Activated gamma-delta T cell treated with anti-CD3 and anti-CD28 coated beads, Interleukin-2, amount 50 U/mL, for 16 hours (primary cell): ENCODE measurements at places on chromosomes 6 and 20.

DNA sequence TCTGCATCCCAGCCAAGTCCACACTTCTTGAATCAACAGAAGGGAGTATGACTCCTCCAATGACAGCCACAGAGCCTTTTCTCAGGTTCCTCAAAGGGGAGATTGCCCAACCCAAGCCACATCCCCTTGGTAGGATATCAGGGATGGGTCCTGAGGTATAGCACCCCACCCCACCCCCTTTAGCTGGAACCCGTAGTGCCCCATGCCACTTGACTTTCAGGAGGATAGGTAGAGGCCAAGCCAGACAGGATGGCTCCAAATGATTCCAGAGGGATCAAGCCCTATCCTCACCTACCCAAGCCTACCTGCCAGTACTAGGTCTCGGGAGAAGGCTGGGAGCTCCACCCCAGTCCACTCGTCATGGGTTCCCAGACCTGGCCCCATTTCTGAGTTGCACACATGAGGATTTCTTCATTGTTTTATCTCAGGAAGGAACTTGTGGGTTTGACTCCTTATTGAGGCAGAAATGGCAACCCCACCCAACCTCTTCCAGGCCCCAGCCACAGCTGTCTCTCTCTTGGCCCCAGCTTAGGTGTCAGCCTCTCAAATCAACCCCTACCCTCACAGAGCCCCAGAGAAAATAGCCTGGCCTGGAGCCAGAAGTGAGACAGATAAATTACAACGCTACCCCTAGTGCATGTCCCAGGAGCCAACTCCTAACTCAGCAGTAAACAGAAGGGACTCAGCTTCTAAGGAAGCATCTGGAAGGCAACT is 3.6 kb downstream of the CCND3 start:
- peak; percentile 30 for DNase-seq

- DNase-seq: no peak
These were observed 87.0 kb downstream of the CD164 start for GRCh38 chr6:109295109-109295773.

- DNase-seq: no peak
These were observed 710 bp upstream of the ZNF343 start for GRCh38 chr20:2509468-2509781.

DNA sequence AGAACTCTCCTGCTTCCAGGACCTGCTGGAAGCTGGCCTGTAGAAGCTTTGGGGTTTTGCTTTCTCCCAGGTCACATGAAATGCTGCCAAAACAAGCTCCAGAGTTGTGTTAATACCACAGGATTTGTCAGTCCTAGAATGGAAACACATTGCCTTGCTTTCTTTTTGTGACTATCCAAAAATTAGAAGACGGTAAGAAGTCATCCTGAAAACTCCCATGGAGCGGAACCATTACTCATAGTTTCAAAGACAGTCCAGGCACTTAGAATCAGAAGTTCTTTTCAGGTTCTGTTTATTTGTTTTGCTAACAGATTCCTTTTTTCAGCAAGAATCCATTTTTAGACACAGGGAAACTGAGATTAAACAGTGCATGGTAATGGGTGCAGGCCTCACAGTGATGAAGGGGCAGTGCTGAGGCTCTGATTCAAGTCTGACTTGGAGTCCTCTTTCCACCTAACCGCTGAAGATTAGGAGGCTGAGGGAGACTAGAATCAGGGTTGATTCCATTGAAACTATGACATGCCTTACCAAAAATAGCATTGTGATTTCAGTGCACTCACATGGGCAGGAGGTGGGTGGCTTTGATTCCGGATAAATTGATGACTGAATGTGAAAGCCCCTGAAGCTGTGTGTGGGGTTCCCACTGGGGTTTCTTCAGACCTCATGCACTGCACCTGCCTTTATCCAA is 72.2 kb upstream of the NAA20 start:
- no peak for DNase-seq

DNA sequence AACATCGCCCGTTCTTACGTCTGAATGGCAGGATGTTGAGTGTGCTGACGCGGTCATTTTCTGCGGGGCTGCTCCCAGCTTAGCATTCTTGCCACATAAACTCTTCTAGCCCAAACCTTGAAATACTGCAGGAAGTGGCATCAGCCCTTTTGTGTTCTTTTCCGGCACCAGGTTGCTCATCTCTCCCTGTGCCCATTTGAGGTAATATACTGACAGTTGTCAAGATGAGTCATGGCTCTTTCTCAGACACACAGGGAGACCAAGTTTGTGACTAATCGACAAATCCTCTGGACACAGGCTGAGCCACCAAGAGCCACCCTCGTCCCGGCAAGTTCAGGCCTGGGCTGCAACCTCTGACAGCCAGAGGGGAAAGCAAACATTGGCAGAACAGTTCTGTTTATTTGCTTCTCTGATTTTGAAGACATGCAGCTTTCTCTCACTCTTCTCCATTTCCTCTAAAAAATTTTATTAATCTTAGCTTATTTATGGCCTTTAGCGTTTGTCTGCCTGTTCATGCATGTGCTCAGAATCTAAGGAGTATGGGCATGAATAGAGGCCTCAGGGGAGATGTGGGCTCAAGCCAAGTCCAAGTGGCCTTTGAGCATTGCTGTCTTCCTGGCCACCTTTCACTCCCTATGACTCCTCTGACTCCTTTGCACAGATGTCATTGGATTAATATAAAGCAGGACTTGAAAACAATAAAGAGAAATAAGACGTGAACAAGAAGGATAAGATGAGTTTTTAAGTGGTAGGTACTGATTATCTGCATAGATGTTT is 328.2 kb upstream of the JAG1 start:
- no peak for DNase-seq

GRCh38 chr20:2476742-2477615 is 6.4 kb upstream of the SNRPB start:
- no peak for DNase-seq

- no peak for DNase-seq
These were observed 17.7 kb downstream of the SENP6 start for GRCh38 chr6:75619230-75619899.

DNA sequence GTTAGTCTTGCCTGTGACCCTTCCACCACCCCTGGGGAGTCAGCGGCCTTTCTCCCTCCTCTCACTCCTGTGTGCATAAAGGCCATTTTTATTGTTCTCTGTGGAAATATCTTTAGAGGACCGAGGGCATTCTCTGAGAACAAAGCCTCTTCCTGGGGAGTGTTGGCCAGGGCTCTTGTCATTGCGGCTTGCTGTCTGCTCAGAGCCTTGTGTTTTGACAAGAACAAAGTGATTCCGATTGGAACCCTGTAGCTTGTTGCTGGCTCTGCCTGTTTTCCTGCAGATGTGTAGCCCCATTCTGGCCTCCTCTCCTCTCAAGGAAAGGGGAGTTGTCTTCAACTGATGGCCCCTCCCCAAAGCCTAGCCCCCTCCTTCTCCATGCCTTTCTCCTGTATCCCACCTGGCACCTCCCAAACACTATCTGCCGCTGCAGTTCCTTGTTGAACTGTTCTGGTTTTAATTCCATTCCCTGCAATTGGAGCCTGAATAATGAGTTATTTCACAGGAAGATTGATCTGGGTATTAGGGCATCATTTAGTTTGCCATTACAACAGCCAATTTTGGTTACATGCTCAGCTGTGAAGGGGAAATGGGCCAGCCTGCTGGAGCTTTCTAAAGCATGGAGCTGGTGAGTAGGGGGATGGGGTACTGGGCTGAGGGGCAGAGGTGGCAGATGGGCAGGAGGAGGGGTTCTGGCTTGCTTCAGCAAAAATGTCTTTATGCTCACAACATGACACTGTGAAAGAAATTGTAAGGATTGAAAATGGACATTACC is 252.5 kb downstream of the LRFN2 start:
- DNase-seq: no peak

GRCh38 chr6:45946887-45947286 is 68.8 kb downstream of the CLIC5 start:
- no peak for DNase-seq

- DNase-seq: no peak
These were observed 65.7 kb downstream of the UNC5CL start for GRCh38 chr6:40973304-40973703.

DNA sequence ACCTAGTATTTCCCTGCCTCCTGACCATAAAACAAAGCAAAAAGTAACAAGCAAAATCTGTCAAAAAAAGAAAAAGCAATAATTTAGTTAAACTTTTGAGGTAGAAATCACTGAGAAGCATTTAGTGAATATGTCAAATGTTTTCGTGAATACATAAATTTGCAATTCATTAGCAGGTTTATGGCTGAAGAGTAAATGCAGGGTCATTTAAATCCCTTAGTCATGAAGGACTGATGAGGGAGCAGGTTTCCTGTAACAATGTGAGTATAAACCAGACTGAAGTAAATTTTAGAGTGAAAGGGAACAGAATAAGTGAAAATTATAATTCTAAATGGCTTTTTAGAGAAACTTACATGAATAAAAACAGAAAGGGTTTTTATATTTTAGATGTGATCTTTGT is 313.5 kb upstream of the MANEA start:
- no peak for DNase-seq

GRCh38 chr6:135372758-135373157 is 124.8 kb downstream of the AHI1 start:
- no peak for DNase-seq

DNA sequence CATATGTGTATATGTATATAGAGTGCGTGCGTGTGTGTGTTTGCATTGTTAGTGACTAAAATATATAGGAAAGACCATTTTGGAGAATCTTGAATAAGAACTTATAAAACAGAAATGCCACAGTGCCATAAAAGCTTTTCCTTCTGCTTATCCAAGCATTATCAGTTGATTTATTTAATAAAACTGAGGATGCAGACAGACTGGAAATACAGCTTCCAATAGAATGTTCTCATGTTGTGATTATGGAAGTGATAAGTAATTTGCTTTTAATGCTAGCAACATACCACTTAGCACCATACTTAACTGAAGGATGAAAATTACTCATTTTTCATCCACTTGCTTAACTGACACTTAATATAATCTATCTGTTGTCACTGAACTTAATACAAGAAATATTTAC is 820.1 kb downstream of the TFAP2A start:
- DNase-seq: no peak

DNA sequence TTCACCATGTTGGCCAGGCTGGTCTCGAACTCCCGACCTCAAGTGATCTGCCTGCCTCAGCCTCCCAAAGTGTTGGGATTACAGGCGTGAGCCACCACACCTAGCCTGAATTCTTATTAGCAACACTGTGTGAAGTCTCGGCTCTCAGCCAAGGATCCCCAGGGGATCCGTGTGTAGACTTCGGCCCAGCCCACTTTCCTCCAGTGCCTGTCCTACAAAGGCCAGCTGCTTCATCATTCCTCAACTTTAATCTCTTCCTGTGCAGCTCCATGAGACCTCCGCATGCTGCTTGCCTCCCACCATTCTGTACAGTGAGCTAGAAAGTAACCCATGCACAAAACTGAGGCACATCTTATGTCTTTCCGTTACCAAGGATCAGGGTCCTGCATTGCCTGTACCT is 71.8 kb downstream of the SAMD3 start:
- no peak for DNase-seq

- DNase-seq: no peak
These were observed 369.1 kb upstream of the FLRT3 start for GRCh38 chr20:14706555-14706954.

DNA sequence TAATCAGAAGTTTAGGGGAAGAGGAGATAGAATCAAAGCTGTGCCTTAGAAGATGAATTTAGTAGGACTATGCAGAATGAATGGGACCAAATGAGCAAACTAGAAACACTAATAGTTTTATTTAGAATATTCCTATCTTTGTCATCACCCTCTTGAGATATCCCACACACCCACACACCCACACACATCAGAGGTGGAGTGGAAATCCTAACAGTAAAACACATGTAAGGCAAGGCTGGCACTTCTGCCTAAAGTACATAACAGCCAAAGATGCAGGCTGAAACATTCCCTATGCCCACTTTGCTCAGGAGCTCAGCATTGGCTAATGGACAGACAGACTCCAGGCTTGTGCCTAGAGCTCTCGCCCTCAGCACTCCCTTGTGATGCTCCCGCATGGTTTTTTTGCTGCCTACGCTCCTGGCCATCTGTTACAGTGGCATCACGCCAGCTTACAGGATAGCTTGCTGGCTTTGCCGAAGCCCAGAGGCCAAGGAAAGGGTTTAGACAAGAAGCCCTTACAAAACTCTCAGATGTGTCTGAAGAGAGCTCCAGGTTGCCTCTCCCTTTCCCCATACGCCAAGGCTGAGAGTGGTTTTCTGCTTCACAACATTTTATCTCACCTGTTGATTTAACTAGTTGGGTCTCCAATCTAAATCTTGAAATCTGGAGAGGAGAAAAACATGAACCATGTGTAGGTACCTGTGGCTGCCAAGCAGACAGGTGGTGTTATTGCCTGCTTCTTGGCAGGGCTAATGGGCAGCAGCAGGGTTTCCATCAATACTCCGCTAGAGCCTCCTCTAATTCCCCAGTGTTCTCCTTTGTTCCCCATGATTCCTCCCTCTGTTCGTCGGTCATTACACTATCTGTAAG is 282.6 kb upstream of the ID4 start:
- no peak for DNase-seq

- no peak for DNase-seq
These were observed 24.3 kb downstream of the EPB41L2 start for GRCh38 chr6:131038597-131039344.

GRCh38 chr6:158649289-158650143 is at the start of gene SYTL3:
Gene SYTL3 (plus strand): TSS chr6:158650054. CDS start chr6:158663269, 13,215 bp downstream.
- DNase-seq: peak; percentile 53

- DNase-seq: no peak
These were observed 14.1 kb upstream of the TENT5A start for GRCh38 chr6:81766482-81767069.

GRCh38 chr6:158095031-158095430 is 73.0 kb downstream of the SERAC1 start:
- no peak for DNase-seq

DNA sequence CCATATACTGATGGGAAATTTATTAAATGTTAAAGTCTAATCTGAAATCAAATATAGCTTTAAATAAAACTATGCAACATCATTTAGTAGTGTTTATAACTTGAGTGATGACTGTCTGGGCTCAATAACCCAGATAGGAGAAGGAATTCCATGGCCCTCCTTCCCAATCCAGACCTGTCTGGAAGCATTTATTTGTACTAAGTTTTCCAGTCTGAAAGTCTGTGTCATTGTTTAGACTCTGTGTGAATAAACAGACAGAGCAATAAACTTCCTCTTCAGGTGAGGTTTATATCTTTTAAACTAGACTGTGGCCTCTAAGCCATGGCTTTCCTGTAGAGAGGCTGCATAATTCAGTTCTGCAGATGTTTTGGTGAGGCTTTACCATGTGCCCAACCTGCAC is 176.4 kb downstream of the SOX4 start:
- DNase-seq: no peak
